ENCODE measurements at places on chromosomes 11 and 22.

DNA sequence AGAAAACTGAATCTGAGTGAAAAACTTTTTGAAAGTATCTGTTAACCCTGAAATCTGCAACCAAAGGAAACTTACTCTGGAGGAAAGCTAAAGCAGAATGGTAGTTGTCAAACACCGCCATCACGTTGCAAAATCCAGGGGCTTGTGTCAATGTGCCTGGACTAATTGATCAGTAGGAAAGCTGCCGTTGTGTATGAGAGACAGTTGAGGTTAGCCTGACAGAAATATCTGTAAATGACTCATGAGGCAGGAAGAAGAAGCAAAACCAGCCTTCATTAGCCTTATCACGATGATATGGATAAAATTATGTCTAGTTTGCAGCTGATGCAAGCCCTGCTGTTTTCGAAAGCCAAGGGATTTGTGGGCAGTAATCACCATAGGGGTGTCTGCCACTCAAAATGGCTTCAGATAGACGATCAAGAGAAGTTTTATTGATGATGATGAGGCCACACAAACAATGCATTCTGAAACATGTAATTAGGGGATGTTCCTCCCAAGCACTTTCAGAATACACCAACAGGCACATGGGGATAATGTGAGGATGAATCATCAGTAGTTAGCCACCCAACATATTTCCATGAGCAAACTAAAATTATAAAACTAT, 8.9 kb downstream of the SCGB1A1 start:
- H3K27me3 ChIP-seq = no peaks in the 10 kb centered on the region
- DNase-seq = no peak
- H3K4me1 ChIP-seq = peaks cover 66% of the 10 kb centered on the region

- H3K36me3 ChIP-seq = peaks cover 5% of the 10 kb centered on the region
- H3K27ac ChIP-seq = no peak overlapping the region
- DNase-seq = peak; percentile 92
- peak overlapping the region; percentile 65 for H3K4me3 ChIP-seq
These were observed 1252.7 kb downstream of the BRD1 start for GRCh38 chr22:48574776-48575617.

- no peaks in the 10 kb centered on the region for H3K36me3 ChIP-seq
- H3K27me3 ChIP-seq = no peaks in the 10 kb centered on the region
- H3K4me3 ChIP-seq = no peak overlapping the region
These were observed 128.7 kb downstream of the SPATA19 start for GRCh38 chr11:133716602-133717001.

DNA sequence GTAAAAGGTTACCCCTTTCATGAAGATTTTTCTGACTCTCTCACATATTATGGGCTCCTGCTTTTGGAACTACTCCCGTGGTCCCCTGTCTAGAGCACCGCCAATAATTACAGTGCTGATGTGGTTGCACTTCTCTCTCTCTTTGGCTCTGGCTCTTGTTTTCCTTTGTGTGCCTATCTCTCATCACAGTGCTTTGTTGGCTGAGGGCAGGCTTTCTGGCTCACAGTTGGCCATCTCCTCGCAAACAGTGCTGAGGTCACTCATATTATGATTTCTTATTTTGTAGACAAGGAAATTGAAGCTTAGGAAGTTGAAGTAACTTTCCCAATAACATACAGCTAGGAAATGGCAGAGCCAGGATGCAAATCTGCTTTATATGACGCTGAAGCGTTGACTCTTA, 192.5 kb downstream of the DDX10 start:
- peaks cover 33% of the 10 kb centered on the region for H3K4me1 ChIP-seq
- peaks cover 8% of the 10 kb centered on the region for H3K36me3 ChIP-seq
- H3K27ac ChIP-seq = peak overlapping the region; percentile 10
- H3K27me3 ChIP-seq = no peaks in the 10 kb centered on the region
- DNase-seq = no peak
- no peak overlapping the region for H3K4me3 ChIP-seq

- DNase-seq = no peak
- H3K36me3 ChIP-seq = no peaks in the 10 kb centered on the region
- H3K4me3 ChIP-seq = no peak overlapping the region
- no peaks in the 10 kb centered on the region for H3K4me1 ChIP-seq
- H3K27ac ChIP-seq = no peak overlapping the region
These were observed 148.7 kb upstream of the TIMP3 start for GRCh38 chr22:32652645-32653270.

DNA sequence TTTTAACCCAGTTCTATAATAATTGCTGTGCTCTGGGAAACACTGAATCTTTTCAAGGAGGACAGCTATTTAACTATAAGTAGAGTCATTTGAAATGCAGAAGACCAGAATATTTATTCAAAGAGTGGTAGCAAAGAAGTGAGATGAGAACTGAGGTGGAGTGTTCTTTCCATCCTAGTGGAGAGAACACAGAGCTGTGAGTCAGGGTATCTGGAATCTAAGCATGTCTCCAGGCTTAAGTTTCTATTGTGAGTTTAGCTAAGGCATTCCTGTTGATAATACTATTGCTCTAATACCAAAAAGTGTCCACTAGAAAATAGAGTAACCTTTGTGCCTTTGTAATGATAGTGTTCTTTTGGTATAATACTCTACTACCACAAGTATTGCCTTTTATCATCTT, 32.4 kb downstream of the JAM3 start:
- no peak for DNase-seq
- peaks cover 16% of the 10 kb centered on the region for H3K4me1 ChIP-seq
- H3K36me3 ChIP-seq = peaks cover 14% of the 10 kb centered on the region
- H3K4me3 ChIP-seq = no peak overlapping the region

GRCh38 chr11:7657306-7658025, 15.8 kb downstream of the CYB5R2 start:
- H3K4me1 ChIP-seq = no peaks in the 10 kb centered on the region
- peak; percentile 65 for DNase-seq
- H3K36me3 ChIP-seq = peaks cover 39% of the 10 kb centered on the region
- no peak overlapping the region for H3K27ac ChIP-seq

DNA sequence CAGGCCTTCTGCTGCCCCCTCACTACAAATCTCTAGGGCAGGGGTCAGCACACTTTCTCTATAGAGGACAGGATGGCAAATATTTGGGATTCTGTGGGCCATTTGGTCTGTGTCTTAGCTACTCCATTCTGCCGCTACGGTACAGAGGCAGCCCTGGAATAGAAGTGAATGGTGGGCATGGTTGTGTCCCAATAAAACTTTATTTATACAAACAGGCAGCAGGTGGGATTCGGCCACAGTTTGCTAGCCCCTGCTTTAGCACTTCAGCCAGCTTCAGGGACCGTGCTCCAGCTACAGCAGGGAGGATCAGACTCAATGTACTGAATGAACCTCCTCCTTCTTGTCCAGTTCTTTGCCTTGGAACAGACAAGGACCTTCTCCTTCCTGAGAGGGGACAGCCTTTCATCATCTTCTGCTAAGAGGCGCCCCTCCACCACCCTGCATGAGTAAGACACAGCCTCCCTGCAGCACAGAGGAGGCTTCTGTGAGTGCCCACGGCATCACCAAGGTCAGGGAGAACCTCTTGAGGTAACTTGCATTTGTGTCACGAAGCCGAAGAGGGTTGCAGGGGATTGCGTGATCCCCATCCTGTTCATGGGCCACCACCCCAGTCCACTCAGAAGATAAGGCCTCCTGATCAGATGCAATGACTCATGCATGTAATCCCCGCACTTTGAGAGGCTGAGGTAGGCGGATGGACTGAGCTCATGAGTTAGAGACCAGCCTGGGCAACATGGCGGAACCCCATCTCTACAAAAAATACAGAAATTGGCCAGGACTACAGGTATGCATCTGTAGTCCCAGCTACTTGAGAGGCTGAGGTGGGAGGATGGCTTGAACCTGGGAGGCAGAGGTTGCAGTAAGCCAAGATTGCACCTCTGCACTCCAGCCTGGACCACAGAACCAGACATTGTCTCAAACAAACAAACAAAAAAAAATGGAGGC, 4.6 kb downstream of the C11orf24 start:
- peaks cover 40% of the 10 kb centered on the region for H3K36me3 ChIP-seq
- H3K27ac ChIP-seq = no peak overlapping the region
- no peaks in the 10 kb centered on the region for H3K27me3 ChIP-seq
- peaks cover 27% of the 10 kb centered on the region for H3K4me1 ChIP-seq
- DNase-seq = no peak

GRCh38 chr22:36765131-36765942, 10.6 kb downstream of the IFT27 start:
- DNase-seq = peak; percentile 74
- H3K4me3 ChIP-seq = no peak overlapping the region
- no peaks in the 10 kb centered on the region for H3K27me3 ChIP-seq
- H3K36me3 ChIP-seq = peaks cover 3% of the 10 kb centered on the region
- no peak overlapping the region for H3K27ac ChIP-seq
- no peaks in the 10 kb centered on the region for H3K4me1 ChIP-seq

DNA sequence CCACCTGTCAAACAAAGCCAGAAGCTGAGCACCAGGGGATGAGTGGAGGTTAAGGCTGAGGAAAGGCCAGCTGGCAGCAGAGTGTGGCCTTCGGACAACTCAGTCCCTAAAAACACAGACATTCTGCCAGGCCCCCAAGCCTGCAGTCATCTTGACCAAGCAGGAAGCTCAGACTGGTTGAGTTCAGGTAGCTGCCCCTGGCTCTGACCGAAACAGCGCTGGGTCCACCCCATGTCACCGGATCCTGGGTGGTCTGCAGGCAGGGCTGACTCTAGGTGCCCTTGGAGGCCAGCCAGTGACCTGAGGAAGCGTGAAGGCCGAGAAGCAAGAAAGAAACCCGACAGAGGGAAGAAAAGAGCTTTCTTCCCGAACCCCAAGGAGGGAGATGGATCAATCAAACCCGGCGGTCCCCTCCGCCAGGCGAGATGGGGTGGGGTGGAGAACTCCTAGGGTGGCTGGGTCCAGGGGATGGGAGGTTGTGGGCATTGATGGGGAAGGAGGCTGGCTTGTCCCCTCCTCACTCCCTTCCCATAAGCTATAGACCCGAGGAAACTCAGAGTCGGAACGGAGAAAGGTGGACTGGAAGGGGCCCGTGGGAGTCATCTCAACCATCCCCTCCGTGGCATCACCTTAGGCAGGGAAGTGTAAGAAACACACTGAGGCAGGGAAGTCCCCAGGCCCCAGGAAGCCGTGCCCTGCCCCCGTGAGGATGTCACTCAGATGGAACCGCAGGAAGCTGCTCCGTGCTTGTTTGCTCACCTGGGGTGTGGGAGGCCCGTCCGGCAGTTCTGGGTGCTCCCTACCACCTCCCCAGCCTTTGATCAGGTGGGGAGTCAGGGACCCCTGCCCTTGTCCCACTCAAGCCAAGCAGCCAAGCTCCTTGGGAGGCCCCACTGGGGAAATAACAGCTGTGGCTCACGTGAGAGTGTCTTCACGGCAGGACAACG, 11.7 kb downstream of the CXCR5 start:
- peaks cover 23% of the 10 kb centered on the region for H3K4me1 ChIP-seq
- DNase-seq = peak; percentile 83
- peaks cover 19% of the 10 kb centered on the region for H3K36me3 ChIP-seq
- H3K27ac ChIP-seq = peak overlapping the region; percentile 74
- H3K27me3 ChIP-seq = no peaks in the 10 kb centered on the region

DNA sequence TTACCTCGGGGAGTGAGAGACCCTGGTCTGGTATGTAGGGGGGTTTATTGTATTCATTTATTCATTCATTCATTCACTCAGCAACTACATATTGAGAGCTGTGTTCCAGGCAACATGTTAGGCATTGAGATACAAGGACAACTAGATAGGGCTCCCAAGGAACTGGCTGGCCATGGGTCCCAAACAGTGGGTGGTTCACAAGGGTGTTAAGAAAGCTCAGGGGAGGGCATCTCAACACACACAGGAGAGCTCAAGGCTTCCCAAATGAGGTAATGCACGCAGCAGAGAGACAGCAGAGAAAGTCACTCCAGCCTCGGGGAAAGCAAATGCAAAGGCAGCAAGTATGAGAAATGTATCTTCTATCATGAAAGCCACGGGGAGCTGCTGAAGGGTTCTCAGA, 51.8 kb downstream of the BTG4 start:
- no peak overlapping the region for H3K27ac ChIP-seq
- no peaks in the 10 kb centered on the region for H3K36me3 ChIP-seq
- DNase-seq = peak; percentile 17
- peaks cover 16% of the 10 kb centered on the region for H3K27me3 ChIP-seq

DNA sequence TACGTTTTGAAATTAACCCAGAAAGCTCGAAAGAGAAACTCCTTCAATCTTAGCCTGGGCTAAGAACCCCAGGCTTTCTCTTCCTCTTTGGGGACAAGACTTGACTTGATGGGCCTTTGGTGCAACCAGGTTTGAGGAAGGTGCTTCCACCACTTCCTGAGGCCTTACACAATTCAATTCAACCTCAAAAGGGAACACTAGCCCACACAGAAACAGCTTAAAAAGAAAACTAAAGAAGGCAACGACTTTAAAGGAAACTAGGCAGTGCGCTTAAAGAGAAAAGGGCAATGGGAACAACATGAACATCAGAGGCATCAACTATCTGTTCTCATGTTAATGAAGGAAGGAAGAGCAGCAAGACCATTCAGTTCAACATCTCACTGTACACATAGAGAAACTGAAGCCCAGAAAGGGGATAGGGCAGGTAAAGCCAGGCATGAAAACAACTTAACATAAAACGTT, 24.8 kb downstream of the PAK1 start:
- H3K36me3 ChIP-seq = no peaks in the 10 kb centered on the region
- no peak overlapping the region for H3K27ac ChIP-seq
- peaks cover 29% of the 10 kb centered on the region for H3K27me3 ChIP-seq
- DNase-seq = no peak
- H3K4me3 ChIP-seq = no peak overlapping the region

- no peaks in the 10 kb centered on the region for H3K27me3 ChIP-seq
- H3K27ac ChIP-seq = no peak overlapping the region
- peaks cover 6% of the 10 kb centered on the region for H3K4me1 ChIP-seq
These were observed 20.0 kb downstream of the TRMU start for GRCh38 chr22:46355369-46355995.

- H3K4me3 ChIP-seq = peak overlapping the region; percentile 87
- no peak for DNase-seq
- no peak overlapping the region for H3K27ac ChIP-seq
- no peaks in the 10 kb centered on the region for H3K27me3 ChIP-seq
These were observed 1.4 kb downstream of the CORO1B start for GRCh38 chr11:67441731-67442351.

DNA sequence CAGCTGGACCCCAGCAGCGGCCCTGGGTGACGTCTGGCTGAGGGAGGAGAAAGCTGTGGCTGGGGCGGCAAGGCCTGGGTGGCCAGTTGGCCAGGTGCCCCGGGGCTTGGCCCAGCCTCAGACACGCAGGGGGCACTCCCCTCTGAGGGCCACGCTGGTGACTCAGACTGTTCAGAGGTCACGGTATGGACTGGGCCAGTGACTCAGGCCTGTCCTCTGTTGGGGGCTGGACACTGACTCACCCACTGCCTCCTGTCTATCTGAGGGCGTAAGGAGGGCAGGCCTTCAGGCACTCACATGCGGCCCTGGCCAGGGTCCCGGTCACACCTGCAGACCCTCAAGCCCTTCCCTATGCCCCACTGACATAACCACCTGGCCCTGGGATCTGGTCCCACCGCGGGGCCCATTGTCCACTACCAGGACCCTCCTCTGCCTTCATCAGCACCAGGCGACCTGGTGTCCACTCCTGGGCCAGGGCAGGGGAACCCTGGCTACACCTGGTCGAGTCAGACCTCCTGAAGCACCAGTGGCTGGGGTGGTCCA, 3.7 kb upstream of the MUC5AC start:
- no peaks in the 10 kb centered on the region for H3K36me3 ChIP-seq
- peaks cover 17% of the 10 kb centered on the region for H3K4me1 ChIP-seq
- no peak overlapping the region for H3K4me3 ChIP-seq
- H3K27ac ChIP-seq = no peak overlapping the region
- peak; percentile 87 for DNase-seq
